Renal cortical epithelial cell (primary cell): ENCODE measurements at places on chromosomes 5 and 9.

- DNase-seq: no peak
Observed at GRCh38 chr9:10354591-10354990, 258.2 kb downstream of the PTPRD start.

DNA sequence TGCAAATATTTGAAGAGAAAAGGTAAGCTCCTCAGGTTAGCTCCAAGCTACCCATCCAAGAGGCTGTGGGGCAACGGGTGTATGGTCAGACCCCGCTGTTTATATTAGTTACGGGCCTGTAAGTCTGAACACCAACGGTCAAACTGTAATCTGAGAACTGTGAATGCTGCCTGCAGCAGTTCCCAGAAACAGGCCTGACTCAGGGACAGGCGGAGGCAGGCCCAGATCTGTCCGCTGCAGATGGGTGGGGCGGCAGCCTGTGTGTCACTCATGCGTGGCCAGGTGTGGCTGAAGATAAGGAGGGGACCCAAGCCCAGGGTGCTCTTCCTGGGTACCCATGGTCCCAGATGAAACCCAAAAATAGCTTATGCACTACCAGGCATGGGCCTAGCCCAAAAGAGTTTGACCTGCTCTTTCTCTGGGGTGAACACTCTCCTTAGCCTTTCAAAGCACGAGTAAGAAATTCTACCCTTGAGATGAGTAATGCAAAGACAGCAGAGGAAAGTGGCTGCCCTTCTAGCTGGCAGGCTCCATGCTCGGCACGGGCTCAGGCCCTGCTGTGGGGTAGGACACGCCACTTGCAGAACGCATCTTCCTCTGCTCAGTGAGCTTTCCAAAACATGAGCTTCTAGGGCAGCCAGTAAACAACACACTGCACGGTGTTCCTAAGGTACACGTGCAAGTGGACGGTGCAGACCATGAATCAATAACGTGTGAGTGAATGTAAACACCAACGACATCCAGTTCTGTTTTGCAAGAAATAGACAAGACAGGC is 9.1 kb downstream of the UBAC1 start:
- peak; percentile 83 for DNase-seq

DNA sequence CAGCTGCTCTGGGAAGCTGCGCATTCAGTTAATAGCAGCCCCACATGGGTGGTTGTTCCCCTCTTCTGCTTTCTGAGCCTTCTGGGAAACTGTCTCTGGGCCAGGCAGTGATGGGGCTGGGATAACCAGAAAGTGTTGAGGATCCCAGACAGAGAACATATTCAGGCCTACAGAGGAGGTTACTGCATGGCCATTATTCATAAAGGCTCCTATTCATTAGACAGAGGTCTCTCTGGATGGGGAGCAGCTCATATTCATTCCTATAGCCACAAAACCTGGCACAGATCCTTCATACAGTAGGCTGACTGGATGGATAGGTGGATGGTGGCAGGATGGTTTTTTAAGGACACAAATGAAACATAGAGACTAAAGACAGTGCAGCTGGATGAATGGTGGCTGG is 76.3 kb downstream of the HSPA4 start:
- DNase-seq: no peak

- peak; percentile 80 for DNase-seq
Observed at GRCh38 chr5:158992037-158992740, 107.5 kb downstream of the EBF1 start.
